CD4-positive, CD25-positive, alpha-beta regulatory T cell (primary cell): ENCODE measurements at places on chromosomes 2 and 18. TPM values are rescaled to one million over a fixed set of nuclear protein-coding genes. Genes with fewer than 3 reads are reported as not detected.

The SERPINB3 gene
- not detected for polyA plus RNA-seq

The ALK gene
- not detected for polyA plus RNA-seq

The ZNF521 gene
- polyA plus RNA-seq: not detected

The DGUOK gene
- polyA plus RNA-seq: 226 TPM

The IRS1 gene
- polyA plus RNA-seq: 0.05 TPM

The TRIM43 gene
- polyA plus RNA-seq: not detected

The MRPL19 gene
- polyA plus RNA-seq: 33.7 TPM

The CDH7 gene
- not detected for polyA plus RNA-seq

The IL1R2 gene
- polyA plus RNA-seq: 1.5 TPM

The SPATA3 gene
- not detected for polyA plus RNA-seq

The NEB gene
- 0.22 TPM for polyA plus RNA-seq
